ENCODE measurements at places on chromosomes 6 and 20.

DNA sequence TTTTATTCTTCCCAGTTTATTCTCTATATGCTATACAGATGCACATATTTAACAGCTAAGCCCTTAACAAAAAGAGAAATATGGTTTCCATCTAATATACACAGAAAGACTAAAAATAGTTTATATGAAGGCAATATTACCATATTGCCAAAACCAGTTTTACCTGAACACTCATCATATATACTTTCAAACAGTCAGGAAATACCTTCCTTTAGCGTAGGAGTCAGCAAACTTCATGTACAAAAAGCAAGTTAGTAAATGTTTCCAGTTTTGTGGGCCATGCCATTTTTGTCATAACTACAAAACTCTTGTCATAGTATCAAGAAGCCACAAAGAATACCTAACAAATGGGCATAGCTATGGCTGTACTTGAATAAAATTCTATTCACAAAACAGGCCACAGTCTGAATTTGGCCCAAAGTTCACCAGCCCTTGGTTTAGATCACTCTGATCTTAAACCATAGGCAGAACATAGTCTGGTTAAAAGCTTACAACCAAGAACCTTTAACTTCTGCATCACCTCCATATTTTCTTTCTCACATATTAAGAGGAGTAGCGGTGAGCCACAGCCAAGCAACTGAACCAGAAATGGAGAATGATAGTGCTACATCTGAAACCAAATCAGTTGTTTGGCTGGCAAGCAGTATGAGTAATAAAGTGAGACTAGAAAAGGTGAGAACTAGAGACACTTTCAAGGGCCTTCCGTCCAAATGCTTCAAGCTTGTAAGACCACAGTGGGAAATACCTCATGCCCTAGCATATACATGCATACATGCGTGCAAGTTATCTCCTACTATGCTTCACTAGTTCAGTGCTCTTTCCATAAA is 116.6 kb downstream of the PTPRK start:
- no peak for DNase-seq

DNA sequence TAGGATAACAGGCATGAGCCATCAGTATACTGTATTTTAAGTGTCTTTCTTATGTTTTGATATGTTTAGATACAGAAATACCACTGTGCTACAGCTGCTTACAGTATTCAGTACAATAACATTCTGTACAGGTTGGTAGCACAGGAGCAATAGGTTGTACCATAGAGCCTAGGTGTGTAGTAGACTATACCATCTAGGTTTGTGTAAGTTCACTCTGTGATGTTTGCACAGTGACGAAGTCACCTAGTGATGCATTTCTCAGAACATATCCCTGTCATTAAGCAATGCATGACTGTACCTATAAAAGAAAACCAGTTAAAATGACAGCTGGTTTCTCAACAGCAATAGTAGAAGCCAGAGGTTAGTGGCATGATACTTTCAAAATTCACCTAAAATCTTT is 3.0 kb upstream of the ZBTB24 start:
- DNase-seq: no peak

DNA sequence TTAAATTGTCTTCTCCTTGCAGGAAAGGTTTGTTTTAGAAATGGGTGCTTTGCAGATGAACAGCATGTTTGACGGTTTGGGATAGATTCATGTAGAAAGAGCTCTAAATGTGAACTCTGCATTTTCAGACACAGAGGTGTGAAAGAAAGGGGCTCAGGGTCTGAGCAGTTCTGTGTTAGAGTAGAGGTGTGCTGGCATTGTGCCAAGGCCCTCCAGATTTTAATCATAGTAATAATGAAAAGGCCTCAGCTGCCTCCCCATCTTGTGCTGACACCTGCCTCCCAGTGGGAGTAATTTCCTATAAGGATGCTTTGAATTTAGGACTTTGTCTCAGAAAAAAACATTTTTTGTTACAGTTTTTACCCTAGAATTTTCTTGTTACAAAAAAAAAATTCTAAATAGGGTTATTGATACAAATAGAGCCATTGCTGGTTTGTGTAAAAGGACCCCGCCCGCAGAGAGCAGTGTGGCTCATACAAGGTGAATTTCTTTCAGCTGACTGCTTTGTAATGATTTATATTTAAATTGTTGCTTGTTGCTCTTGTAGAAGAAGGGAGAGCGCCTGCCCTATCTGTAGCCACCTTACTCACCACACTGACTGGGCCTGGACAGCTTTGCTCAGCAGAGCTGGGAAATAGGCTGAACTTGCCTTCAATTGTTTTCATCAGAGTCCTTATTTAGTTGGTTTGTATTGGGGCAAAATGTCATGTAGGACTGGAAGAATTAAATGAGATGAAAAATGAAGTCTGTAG is 294.5 kb downstream of the ZFAND3 start:
- no peak for DNase-seq

- no peak for DNase-seq
Observed at GRCh38 chr6:150981095-150981494, 115.6 kb downstream of the MTHFD1L start.

GRCh38 chr20:58523072-58523970 is 8.1 kb upstream of the APCDD1L start:
- DNase-seq: no peak

DNA sequence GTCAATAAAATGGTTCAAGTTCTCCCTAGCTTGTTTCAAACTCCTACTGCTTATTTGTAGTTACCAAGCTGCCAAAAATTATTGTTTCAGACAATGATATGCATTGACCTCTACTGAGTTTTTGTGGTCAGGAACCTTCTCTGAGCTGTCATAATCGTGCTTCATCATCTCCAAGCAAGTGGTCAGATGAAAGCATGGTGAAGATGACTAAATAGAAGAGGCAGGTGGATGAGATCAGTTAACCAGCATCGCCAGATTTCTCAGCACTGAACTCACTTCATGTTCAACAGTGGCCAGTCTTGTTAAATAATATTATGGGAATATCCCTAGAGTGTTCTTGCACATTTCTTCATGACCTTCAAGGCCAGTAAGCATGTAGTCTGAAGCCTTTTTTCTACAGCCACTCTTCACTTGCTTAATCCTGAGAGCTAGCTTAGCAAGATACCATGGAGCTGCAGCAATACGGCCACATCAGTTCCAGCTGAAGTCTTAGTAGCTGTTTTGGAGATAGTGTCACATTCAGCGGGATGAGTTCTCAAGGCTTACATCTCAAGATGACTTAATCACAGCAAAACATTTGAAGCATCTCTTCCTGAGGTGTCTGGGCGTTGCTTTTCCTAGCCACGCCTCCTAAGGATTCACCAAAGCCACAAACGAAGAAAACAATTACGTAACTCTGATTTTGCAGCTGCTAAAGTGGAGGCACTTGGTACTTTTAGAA is 101.6 kb upstream of the TMEM30A start:
- peak; percentile 73 for DNase-seq

GRCh38 chr6:84641076-84641475 is 123.3 kb downstream of the TBX18 start:
- no peak for DNase-seq

- peak; percentile 15 for DNase-seq
Observed at GRCh38 chr6:150685860-150686259, 86.2 kb downstream of the PLEKHG1 start.

DNA sequence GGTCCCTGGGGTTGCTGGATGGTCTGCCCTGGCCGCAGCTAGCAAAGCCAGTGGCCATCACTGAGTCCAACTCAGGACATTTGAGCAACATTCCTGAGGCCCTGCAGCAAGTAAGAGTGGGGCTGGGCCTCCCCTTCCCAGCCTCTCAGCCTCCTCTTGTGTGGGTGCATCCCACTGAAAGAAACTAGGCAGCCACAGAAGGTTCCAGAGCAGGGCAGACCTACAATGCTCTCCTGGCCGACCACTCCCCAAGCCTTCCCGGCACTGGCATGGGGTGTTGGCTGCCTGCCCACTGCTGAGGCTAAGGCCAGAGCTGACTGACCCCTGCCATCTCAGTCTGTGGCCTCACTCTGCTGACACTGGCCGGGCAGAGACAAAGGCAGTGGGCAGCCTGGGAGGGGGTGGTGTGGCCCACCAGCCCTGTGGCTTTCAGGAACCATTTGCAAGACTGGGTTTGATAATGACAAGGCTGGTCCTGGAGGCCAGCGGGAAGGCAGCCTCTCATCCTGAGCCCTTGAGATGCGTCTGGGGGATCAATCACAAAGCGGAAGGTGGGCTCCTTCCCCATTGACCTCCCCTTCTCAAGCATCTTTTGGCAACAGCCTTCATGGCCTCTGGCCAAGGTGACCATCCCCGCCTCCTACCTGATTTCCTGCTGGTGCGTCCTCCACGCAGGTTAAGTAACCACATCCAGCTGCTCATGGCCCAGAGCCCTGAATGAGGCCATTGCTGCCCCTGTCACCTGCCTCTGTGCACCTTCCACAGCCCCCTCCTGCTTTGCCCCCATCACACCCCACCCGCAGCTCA is 9.6 kb downstream of the DLGAP4 start:
- no peak for DNase-seq

DNA sequence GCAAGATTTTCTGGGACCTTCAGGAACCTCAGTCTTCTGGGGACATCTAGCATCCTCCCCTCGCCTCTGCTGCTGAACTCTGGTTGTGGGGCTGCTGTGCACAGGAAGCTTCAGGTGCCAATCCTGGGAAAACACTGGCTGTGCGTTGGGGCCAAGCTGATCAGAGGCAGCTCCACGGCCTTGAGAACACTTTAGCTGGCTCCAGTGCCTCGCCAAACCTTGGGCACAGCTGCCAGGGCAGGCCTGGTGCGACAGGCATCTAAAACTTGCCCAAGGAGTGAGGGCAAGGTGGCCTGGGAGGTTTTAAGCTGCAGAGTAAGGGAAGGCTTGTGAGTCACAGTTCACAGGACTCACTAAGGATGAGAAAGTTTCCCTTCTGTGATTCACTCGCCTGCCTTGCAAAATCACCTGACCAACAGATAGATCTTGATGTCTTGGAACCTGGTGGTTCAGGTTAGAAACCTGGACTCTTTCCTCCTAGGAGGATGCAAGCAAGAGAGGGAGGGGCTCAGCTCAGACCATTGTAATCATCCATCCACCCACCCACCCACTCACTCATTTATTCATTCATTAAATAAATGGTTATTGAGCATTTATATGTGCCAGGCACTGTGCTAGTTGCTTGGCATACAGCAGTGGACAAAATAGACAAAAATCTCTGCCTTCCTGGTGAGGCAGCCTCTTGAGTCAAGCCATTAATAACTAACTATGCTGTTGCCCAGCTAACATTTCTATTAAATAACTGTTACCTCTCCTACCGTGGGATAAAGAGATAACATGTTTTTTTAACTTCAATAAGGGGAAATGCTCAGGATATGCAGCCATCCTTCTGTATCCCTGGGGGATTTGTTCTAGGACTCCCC is 2.5 kb upstream of the SPATS1 start:
- peak; percentile 88 for DNase-seq

GRCh38 chr20:43345676-43346075 is 112.0 kb upstream of the SRSF6 start:
- no peak for DNase-seq

- peak; percentile 96 for DNase-seq
Observed at GRCh38 chr6:30885999-30886896, 1.9 kb downstream of the DDR1 start.

DNA sequence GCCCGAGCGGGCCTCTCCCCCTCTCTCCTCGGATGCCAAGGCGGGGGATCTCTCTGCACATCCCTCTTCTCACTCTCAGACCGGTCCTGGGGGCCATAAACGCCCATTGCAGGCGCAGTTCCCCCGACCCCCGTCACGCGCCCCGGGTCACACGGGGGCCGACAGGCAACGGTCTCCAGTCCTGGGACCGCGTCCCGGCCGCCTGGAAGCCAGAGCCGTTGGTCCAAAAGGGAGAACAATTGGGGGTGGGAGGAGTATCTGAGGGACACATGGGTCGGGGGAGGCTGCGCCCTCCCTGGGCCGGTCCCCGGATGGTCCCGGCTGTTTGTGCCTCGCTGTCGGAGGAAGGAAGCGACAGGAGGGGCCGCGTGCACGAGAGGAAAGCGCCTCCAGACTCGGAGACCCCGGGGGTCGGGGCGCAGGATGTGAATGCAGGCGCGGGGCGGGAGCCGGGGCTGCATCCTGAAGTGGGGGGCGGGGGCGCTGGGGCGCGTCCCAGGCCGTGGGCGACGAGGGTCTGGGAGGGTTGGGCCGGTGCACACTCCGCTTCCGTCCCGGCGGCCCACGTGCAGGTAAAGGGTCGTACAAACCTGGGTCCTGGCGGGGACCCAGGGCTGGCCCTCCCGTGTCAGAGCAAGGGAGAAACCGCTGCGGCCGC is 903 bp downstream of the SLC4A11 start:
- no peak for DNase-seq

GRCh38 chr6:160254467-160255312 is 3.9 kb downstream of the SLC22A2 start:
- DNase-seq: no peak

- DNase-seq: no peak
Observed at GRCh38 chr6:150142097-150142669, 661 bp upstream of the PPP1R14C start.

- DNase-seq: no peak
Observed at GRCh38 chr20:19937651-19938420, 79.3 kb upstream of the NAA20 start.
